ENCODE measurements at places on chromosomes 1 and 21.

DNA sequence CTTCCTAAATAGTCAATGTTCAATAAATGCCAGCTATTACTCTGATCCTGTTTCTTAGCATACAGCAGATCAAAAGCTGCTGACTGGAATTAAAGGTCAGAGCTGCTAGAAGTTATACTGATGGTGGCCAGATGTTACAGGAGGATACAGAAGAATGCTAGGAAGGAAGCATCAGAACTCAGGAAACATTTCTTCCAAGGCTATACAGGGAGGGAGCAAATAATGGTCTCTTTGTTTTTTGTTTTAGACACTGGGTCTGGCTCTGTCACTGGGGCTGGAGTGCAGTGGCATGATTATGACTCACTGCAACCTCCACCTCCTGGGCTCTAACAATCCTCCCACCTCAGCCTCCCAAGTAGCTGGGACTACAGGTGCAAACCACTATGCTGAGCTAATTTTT lies 175.5 kb downstream of the RGS7 start:
- DNase-seq: no peak

GRCh38 chr1:84264961-84265360 lies 36.5 kb upstream of the SAMD13 start:
- DNase-seq: no peak

DNA sequence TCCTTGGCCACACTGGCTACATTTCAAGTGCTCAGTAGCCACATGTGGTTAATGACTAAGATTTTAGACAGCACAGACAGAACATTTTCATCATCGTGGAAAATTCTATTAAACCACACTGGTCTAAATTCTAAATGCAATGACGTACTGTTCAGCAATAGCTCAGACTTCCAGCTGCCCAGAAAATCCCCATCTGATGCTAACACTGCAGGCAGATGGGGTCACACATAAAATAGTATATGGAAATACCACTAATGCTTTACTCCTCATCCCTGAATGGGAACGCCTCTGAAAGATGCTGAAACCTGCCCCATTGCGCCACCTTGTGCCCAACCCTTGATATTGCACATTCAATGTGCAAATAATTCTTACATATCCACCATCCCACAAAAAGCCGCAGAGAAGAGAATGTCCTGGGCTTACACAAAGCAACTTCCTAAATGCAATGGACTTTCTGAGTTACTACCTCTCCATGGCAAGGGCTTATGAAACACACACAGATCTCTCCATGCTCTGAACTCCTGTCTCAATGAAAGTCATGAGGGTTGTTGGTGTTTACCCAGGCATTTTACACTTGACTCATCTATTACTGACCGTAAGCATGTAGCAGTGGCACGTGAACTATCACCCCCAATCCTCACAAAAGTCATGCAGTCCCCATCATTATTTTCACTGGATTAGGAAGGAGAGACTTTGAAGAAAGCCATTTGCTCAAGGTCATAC lies 20.3 kb upstream of the SLC5A9 start:
- DNase-seq: peak; percentile 46

- DNase-seq: no peak
These were observed 129.8 kb downstream of the CNIH3 start for GRCh38 chr1:224745924-224746323.

GRCh38 chr1:59805554-59805953 lies 9.2 kb upstream of the HOOK1 start:
- DNase-seq: no peak
